ENCODE measurements at places on chromosomes 2 and 18.
A peak's percentile ranks its signal among the peaks of the same experiment; 100 is the strongest.

GRCh38 chr2:189210250-189211087 is 30.9 kb upstream of the COL5A2 start:
- DNase-seq = peak; percentile 83

GRCh38 chr2:103961862-103962261 is 892.1 kb upstream of the POU3F3 start:
- DNase-seq = no peak

- DNase-seq = no peak
These were observed 30.4 kb upstream of the RAB6D start for GRCh38 chr2:131394147-131394931.

GRCh38 chr2:26455037-26455669 is 22.8 kb downstream of the OTOF start:
- no peak for DNase-seq

DNA sequence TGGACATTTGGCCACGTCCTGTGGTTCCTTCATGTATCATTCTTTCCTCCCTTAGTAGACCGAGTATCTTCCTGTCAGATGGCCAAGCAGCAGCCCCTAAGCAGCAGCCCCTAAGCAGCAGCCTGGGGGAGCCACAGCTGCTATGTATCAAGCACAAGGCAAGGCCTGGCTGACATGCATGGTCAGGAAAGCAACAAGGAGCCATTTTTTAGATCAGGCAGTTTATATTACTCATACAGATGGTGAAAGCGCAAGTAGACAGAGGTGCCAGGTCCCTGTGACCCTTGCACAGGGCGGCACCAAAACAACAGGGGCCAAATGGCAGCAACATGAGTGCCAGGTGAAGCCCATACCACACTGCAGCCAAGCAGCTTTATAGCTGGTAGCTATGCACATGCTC is 22.1 kb downstream of the CHCHD5 start:
- no peak for DNase-seq

DNA sequence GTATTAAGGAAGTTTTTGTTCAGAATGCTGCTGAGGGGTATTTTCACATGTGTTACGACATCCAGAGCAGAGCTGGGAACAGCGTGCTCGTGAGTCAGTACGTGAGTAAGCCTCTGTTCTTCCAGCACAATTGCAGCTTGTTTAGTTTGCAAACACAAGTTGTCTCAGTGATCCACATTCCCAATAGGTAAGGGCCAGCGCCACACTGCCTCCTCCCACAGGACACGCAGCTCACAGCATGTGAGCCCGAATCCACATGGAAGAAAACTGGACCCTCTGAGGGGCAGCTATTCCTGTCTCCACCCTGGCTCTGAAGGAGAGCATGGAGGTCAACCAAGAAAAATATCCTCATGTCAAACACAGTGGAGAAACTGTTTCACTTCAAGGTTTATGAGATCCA is 173.9 kb upstream of the PID1 start:
- no peak for DNase-seq

- peak; percentile 38 for DNase-seq
These were observed 60.1 kb downstream of the SPIRE1 start for GRCh38 chr18:12597760-12598159.

DNA sequence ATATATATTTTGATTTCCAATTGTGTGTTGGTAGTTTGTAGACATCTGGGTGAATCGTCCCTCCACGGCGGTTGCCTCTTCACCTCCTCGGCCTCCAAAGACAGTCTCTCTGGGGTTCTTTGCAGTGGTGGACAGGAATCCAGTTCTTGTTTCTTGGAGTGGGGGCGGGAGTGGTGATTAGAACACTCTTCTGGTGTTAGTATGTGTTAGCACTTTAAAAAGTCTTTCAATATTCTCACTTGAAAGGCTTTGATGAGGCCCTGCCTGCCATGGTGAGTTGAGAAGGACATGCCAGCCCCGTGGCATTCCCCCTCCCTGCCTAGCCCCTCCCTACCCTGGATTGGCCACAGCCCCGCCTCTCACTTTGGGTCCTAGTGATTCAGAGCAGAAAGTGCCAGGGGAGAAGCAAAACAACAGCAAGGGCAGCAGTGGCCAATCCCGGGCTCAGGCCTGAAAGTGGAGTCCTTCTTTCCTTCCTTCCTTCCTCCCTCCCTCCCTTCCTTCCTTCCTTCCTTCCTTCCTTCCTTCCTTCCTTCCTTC is 316.8 kb upstream of the HS6ST1 start:
- DNase-seq = no peak

GRCh38 chr2:222912117-222912516 is 51.3 kb downstream of the ACSL3 start:
- DNase-seq = no peak

DNA sequence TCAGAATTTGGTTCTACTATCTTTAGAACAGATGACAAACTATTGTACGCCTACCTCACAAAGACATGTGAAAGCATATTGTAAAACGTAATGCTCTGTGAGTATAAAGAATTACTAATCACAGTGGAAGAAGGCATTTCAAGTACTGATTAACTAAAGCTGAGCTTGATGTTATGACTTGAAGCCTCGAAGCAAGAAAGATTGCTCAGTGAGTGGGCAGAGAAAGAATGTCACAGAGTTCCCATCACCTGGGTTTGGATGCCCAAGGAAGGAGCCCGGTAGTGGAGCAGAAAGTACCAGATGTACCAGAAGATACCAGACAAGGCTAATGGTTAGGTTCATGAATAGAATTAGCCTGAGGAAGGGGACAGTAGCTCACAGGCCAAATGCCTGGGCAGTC is 39.5 kb upstream of the FAM110C start:
- DNase-seq = no peak
